ENCODE measurements at places on chromosomes 7 and 10. TPM values are rescaled to one million over a fixed set of nuclear protein-coding genes. Genes with fewer than 3 reads are reported as not detected.

Gene SLC13A1
- not detected for total RNA-seq

Gene NRG3
- total RNA-seq, result not detected

Gene LAMB4
- total RNA-seq, result 1.1 TPM

Gene GNAI1
- 31.5 TPM for total RNA-seq

GRCh38 chr7:460374-461116 is 59.1 kb downstream of the PDGFA start:
- no peak for ATAC-seq

DNA sequence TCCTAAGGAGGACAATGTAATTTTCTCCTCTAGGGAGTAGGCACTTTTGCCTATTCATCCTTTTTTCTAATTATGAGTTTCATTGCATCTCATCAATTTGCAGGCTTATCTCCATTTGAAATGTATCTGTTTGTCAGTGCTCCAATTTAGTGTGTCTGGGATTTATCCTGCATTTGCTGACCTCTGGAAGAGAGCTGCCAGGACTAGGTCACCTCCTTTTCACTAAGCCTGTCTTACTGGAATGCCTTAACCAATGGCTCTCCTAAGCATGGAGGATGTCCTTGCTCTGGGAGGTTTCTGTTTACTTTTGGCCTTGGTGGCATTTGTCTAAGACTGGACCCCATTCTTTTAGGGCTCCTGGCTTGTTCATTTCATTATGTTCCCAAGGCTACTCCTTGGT is 261.5 kb downstream of the NEBL start:
- no peak for ATAC-seq

GRCh38 chr7:3150027-3150426 is 106.4 kb upstream of the CARD11 start:
- ATAC-seq, result peak; percentile 19

GRCh38 chr7:108452707-108453106 is 3.5 kb downstream of the NRCAM start:
- peak; percentile 35 for ATAC-seq

GRCh38 chr10:85961073-85961472 is 405.5 kb downstream of the GRID1 start:
- no peak for ATAC-seq

- ATAC-seq, result peak; percentile 33
These were observed 25.7 kb upstream of the GRB10 start for GRCh38 chr7:50808282-50808888.

GRCh38 chr7:68423356-68423755 is 1174.9 kb upstream of the AUTS2 start:
- no peak for ATAC-seq
